ENCODE measurements at places on chromosomes 11 and 22. TPM values are rescaled to one million over a fixed set of nuclear protein-coding genes. Genes with fewer than 3 reads are reported as not detected.

- no peak for DNase-seq
Observed at GRCh38 chr22:33803371-33804282, 116.6 kb downstream of the LARGE1 start.

- DNase-seq: no peak
Observed at GRCh38 chr22:24834845-24835570, 29.0 kb downstream of the SGSM1 start.

DNA sequence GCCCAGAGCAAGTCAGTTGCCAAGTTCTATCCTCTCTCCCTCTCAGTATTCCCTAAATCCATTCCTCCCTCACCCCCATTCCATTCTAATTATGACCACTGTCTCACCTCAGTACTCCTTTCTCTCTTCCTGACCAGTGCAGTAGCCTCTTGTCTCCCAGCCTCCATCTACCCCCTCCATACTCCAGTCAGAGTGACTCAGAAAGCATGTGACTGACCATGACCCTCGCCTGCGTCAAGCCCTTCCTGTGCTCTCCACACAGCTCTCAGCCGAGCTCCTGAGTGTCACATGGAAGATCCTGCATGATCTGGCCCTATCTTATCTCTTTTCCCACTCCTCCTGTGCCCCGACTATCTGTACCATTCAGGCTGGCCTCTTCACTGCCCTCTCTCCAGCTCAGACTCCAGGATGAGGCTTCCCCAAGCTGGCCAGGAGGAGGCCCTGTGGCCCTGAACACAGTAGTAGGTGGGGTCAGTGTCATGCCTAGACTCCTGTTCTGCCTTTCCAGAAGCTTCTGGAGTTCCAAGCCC is 42.6 kb downstream of the NEU3 start:
- DNase-seq: no peak

DNA sequence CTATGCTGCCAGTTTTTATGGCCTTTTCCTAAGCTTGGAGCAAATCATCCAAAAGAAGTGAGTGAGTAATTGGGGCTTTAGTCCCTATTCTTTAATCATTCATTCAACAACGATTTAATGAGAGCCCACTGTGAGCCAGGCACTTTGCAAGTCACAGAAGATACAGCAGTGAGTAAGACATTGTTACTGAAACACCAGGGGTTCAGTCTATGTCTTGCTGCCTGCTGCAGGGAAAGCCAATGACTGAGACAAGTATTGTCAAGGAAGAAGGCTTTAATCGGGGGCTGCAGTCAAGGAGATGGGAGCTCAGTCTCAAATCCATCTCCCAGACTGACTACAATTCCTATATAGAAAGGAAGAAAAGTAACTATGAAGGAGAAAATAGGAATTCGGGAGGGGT is 228.3 kb downstream of the FAM181B start:
- DNase-seq: no peak

MMP8 gene
- total RNA-seq: not detected

DNA sequence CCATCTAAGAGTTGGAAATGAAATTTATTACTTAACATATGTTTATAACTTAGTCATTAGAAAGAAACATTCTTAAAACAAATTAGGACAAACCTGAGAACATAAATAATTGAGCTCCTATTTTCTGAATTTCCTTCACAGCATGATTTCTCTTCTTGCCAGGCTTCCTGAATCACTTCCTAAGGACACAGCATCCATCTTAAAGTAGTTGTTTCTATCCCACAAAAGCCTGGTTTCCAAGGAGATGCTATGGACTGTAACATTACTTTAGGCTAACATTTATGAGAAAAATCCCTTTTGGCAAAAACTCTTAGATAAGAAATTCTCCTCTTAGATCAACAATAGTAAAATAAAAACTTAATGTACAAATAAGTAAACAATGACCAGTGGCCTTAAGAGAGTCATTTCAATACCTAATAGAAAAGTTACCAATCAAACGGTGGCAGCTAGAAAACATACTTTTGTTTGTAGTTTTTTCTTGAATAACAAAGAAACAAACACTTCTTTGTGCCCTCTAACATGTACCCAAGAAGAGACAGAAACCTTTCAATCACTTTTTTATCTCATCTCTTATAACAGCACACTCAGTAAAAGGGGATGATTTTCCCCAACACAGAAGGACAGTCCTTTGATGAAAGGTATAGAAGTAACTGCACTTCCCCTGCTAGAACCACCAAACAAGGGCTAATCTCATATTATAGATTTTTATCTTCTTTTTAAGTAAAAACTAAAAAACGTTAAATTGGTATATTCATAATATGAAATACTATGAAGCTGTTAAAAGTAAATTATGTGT is 74.5 kb downstream of the TTC28 start:
- no peak for DNase-seq

GRCh38 chr11:17481905-17482304 is 5.3 kb upstream of the ABCC8 start:
- DNase-seq: no peak

All from psoas muscle (tissue), 8 donors.